T-cell (primary cell): ENCODE measurements at places on chromosomes 1 and 21.

DNA sequence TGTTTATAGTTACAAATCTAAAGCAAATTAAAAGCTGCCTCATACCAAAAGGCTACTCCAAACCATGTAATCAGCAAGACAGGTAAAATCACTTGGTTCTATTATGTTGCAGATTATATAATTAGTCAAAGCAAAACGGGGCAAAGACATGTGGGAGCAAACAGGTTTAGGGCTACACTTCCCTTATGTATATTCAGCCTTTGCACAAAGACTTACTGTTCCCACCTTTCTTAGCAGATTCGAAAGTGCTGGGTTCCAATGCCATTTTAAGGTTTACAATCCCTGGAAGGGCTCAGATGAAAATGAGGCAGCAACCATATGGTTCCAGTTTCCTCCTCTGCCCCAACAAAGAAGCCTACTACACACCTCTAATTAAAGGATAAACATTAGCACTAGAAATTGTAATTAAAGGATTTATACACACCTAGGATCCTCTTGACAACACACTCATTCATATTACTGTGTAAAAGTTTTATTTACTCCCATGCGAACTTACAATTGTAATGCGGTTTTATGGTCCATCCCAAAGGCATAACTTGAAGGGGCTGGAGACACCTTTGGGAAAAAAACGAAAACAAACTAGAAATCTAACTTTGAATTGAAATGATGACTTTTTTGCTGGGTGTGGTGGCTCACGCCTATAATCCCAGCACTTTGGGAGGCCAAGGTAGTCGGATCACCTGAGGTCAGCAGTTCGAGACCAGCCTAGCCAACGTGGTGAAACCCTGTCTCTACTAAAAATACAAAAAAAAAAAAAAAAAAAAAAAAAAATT, 117.3 kb upstream of the PKN2 start:
- no peak for DNase-seq

GRCh38 chr21:29403922-29404538, 105.3 kb downstream of the BACH1 start:
- no peak for DNase-seq

- DNase-seq: no peak
These were observed 5.2 kb downstream of the DIO1 start for GRCh38 chr1:53899206-53899628.

GRCh38 chr1:119720866-119721440, 9.2 kb downstream of the PHGDH start:
- DNase-seq: no peak

DNA sequence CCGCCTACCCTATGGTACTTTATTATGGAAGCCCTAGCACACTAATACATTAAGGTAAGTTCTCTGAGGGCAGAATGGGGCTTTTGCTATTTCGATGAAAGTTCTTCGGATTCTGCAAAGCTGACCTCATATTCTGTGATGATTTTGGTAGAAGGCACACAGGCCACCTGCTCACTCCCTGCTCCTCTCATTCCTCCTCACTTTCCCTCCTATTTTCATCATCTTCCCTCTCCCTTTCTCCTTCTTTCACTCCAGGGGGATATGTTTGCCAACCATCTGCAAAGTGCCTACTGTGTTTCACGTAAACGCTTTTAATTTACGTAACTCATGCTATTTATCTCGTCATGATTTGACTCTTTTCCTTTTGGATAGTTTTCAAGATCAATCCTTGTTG, 45.0 kb upstream of the ETS2 start:
- no peak for DNase-seq

DNA sequence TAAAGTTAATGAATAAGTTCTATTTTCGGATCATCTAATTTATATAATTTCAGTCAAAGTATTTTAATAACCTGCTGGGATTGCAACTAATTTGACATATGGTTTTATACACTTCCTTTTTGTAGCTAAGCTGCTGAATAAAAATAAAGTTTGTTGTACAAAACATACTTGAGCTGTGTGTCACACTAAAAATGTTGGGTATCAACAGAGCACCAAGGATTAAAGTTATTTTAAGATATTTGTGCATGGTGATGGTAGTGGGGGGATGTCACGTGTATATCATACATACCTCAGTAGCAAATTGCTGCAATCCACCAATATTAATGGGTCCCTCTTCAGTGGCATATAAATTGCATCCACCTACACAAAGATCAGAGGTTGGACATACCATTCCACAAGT, 199.6 kb downstream of the DPYD start:
- DNase-seq: no peak

GRCh38 chr1:34806396-34806795, 13.6 kb downstream of the GJA4 start:
- DNase-seq: no peak

DNA sequence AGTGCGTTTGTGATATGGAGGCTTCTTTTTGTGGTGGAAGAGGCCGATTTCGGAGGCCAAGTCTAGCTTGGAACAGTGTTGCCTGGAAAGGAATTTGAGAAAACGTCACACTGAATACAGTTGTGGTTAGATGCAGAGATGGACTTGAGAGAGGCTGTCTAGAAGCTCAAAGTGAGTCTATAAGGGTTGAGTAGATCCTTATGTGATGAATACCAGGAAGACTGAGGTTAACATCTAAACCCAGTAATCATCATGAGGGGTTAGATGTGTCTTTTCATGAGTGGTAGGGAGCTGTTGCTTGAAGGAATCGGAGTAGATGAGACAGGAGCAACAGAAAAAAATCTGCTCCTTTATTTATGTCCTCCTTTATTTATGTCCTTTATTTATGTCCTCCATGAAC, 114.6 kb upstream of the IVNS1ABP start:
- DNase-seq: no peak

DNA sequence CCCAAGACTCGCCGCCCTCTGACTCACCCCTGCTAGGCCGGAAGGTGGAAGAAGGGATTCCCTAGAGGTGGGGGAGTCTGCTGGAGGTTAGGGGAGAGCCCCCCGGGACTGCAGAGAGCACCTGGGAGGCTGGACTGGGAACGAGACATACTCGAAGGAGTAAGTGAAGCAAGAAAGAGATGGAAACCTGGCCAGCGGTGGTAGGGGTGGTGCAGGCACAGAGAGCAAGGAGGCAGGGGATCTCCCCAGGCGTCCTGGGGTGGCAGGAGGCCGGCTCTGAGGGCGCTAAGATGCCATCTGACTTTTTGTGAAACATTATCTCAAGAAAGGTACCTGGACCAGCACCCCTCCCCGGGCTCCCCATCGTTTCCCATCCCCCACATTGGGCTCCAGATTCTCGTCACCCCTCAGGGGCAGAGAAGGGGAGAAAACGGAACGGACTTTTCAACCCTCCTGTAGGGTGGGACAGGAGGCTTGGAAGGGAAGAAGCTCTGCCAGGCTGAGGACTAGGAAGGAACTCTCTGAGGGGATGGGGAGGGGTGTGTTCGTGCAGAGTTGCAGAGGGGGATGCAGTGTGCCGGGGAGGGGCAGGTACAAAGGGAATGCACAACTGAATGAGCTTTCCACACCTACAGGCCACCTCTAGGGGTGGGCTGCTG, 708 bp downstream of the CHRNB2 start:
- DNase-seq: no peak

- DNase-seq: no peak
These were observed 22.0 kb downstream of the SLC37A1 start for GRCh38 chr21:42535602-42536171.

GRCh38 chr1:94698356-94698755, 121.8 kb upstream of the SLC44A3 start:
- DNase-seq: no peak

DNA sequence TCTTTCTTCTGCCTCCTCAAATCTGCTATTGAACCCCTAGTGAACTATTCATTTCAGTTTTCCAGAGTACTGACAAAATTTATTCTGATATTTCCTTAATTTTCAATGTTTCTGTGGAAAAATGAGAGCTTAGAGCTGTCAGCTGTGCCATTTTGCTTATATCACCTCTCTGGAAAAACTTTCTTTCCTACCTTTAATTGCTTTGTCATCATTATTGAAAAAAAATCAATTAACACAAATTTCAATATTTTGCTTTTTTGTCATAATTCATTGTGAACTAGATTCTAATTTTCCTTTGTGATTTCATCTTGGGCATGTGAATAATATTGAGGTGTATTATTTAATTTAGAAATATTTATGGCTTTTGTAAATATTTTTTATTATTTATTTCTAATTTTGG, 126.5 kb downstream of the C1orf94 start:
- no peak for DNase-seq

GRCh38 chr1:226792368-226792767, 53.3 kb upstream of the ITPKB start:
- DNase-seq: no peak

DNA sequence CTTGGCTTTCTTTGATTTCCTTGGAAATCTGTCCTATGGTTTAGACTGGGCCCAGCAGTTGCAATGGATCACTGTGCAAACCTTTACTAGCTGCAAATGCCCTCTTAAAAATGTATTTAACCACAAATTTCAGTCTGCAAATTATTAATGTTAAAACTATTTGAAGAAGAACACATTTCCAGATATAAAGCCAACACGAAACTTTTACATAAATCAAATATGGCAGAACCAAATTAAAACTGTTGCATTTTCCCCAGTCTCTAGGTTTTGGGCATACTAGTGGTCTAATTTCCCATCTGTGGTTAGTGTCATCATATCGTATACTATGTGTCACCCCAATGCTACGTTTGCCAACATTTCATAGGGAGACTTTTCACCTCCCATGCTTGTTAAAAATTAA, 52.3 kb downstream of the HMCN1 start:
- DNase-seq: no peak

DNA sequence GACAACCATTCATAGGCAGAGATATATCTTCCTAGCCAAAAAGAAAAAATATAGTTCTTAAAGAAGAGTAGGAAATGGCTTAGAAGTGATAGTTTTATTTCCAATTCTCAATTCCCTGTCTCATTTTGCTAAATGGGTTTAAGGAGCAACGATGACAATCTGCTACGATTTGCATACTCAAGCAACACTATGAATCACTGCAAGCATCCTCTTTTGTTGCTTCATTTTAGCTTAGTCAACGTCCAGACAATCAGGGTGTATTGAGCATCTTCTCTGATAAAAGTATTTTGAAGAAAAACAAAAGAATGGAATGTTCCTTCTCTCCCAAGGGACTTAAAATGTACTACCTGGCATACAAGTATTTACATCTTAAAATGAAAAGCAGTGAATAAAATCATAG, 80.6 kb downstream of the RGS7 start:
- no peak for DNase-seq

DNA sequence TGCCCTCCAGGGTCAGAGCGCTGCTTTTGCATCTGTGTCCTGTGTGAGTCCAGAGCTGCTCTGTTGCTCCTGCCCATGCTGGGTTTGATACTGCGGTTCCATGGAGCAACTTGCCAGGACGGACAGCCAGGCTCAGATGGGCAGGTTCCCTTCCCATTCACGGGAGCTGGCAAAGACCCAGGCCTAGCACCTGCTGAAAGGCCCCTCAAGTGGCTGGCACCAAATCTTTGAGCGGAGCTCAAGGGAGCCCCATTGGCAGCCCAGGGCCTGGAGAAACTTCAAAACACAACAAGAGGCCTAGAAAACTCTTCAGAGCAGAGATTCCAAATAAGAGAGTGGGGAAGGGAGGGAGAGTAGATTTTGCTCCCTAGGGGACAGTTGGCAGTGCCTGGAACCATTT, 97.2 kb downstream of the ACTL8 start:
- no peak for DNase-seq

- DNase-seq: no peak
These were observed 10.2 kb downstream of the FLG2 start for GRCh38 chr1:152349611-152350010.

- no peak for DNase-seq
These were observed 96.6 kb upstream of the VANGL1 start for GRCh38 chr1:115545096-115545720.

GRCh38 chr1:151455231-151455630, 4.1 kb downstream of the POGZ start:
- DNase-seq: no peak

DNA sequence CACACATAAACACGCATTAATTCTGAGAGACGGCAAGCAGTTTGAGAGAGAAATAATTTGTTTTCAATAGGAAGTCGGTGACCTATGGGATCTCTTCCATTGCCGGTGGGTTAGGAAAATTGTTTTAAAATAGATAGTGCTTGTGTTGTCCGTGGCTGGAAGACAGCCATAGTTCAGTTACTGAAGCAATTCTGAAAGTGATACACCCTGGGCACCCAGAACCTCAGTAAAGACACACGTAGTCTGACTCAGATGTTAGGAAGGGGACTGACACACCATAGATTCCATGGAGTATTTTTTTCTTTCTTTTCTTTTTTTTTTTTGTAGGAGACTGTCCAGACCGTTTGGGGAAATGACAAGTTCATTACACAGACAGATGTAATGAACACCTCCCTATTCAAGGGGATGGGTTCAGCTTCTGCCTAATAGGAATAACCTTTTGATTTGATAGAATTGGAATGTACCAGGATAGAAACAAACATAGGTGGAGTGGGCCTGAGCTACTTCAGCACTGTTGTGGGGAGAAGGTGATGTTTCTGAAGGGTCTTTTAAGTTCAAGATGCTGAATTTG, 1.6 kb downstream of the C1orf21 start:
- DNase-seq: no peak

- no peak for DNase-seq
These were observed 921.5 kb downstream of the TTLL7 start for GRCh38 chr1:83077411-83077810.

DNA sequence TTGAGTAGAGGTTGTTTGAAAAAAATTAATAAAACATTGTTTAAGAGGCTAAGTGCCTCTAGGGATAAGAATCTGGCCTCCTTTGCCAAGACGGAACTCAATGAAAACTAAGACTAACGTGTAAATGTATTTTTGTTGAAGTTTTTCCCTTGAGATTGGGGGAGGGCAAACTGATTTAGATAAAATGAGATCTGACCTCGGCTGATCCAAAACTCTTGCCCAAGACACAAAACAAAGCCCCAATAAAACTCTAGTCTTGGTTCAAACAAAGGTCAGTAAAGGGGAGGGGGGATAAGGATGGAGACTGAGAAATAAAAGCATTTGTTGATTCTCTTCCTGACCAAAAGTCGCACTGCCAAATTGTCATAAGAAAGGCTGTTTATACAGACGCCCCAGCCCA, 134.8 kb upstream of the DPT start:
- no peak for DNase-seq

DNA sequence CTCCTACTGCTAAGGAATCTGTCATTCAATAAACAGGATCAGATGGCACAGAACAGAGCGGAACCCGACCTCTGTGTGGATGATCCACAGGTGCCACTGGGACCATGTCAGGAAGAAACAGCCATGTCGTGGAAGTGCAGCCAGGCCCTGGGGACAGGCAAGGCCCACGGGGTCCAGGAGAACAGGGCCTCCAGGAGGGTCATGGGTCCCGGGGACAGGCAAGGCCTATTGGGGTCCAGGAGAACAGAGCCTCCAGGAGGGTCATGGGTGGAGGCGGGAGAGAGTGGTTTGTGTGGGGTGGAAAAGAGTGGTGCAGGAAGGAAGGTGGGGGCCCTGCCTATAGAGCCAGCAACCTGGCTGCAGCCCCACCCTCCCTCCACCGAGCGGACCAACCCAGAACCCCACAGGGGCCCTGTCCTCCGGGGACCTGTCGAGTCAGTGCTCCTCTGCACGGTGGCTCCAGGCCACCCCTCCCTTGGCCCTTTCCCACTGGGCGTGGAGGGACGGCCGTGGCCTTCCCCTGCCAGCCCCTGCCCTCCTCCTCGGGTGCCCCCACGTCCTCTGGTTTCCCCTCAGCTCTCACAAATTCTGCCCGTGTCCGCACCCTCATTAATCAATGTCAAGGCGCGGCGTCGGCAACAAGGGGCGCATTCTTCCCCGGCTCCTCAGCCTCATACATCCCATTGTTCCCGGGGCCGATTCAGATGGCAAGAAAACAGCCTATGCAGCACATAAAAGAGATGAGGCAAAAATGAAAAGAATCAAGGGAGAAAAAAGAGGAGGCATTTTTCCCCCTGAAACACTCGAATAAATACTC, 146.4 kb downstream of the PRDM16 start:
- DNase-seq: no peak

GRCh38 chr1:243883551-243883950, 33.5 kb upstream of the AKT3 start:
- DNase-seq: no peak
